OCI-LY7 (cell line): ENCODE measurements at places on chromosomes 6 and 20. TPM values are rescaled to one million over a fixed set of nuclear protein-coding genes. Genes with fewer than 3 reads are reported as not detected.

Gene ACTL10
- 5.1 and 5.6 TPM in 2 replicates for total RNA-seq

- no peak for DNase-seq
These were observed 33.2 kb downstream of the CDH22 start for GRCh38 chr20:46275091-46275490.

DNA sequence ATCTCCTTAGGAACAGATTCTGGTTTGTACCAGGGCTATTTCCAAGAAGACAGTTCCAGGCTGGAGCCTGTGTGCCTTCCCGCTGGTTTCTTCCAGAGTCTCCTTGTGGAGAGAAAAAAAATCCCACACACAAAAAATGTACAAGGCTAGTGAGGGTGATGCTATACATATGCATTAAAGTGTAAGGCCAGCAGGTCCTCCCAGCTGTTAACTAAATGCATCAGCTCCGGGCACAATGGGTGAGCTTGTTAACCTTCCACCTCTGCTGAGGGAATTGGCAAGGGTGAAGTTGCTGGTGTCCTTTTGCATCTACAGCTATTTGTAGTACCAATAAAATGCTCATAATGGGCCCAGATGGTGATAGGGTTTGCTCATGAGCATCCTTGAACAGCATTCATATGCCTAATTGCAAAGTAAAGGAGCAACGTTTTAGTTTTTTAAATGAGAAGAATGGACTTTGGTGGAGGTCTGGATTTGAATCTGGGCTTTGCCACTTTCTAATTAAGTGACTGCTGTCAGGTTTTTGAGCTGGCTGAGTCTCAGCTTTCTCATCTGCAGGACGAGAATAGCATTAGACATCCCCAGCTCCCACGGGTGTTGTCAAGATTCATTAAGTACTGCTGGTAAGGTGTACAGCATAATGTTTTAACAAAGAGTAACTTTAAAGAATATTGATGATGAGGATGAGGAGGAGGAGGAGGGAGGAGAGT lies 361.8 kb downstream of the QKI start:
- no peak for DNase-seq

- DNase-seq: no peak
These were observed 3.7 kb downstream of the SAYSD1 start for GRCh38 chr6:39111280-39111679.

Gene TMC2
- not detected in 2 replicates for total RNA-seq

Gene ENPP5
- total RNA-seq: 1.6 and 2.4 TPM in 2 replicates

GRCh38 chr6:150922137-150922536 lies 56.6 kb downstream of the MTHFD1L start:
- DNase-seq: no peak

DNA sequence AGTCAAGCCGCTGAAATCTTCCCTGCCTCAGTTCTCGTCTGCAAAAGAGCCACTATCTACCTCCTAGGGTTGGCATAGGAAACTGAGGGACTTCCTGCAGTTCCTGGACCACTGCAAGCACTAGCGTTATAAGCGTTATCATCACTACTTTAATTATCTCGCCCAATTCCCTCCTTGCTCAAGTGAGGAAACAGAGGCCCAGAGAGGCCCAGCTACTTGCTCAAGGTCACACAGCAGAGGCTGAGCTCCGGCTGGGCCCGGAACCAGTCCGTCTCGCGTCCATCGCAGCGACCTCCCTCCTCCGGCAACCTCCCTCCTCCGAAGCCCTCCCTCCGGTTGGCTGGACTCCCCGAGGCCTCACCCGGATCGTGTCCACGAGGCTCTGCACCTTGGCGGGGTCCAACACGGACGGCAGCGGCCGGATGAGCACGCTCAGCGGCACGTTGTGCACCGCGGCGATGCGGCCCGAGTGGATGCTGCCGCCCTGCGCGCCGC lies 338 bp downstream of the SRXN1 start:
- DNase-seq: no peak

GRCh38 chr6:27867051-27867944 lies 44.9 kb downstream of the OR2B2 start:
- DNase-seq: peak; percentile 91

GRCh38 chr6:166449036-166449435 lies 66.3 kb upstream of the MPC1 start:
- DNase-seq: no peak

Gene AIF1
- 16.3 and 17.2 TPM in 2 replicates for total RNA-seq

- no peak for DNase-seq
These were observed 2.4 kb downstream of the HM13 start for GRCh38 chr20:31516651-31517050.

Gene CNBD2
- 10.2 and 10.5 TPM in 2 replicates for total RNA-seq

DNA sequence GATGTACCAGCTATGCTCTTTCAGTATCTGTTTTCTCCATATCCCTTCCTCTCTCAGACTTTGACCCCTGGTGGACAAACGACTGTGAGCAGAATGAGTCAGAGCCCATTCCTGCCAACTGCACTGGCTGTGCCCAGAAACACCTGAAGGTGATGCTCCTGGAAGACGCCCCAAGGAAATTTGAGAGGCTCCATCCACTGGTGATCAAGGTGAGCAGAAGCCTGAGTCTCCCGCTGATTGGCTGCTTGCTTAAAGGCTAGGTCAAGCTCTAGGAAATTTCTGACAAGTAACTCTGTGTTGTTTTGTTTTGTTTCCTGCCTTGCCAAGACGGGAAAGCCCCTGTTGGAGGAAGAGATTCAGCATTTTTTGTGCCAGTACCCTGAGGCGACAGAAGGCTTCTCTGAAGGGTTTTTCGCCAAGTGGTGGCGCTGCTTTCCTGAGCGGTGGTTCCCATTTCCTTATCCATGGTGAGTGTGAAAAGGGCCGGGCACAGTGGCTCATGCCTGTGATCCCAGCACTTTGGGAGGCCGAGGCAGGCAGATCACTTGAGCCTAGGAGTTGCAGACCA lies 28.6 kb downstream of the C6orf89 start:
- no peak for DNase-seq

- DNase-seq: no peak
These were observed 54.9 kb upstream of the UNC93A start for GRCh38 chr6:167236239-167236571.

Gene LST1
- total RNA-seq: 4.2 and 4.9 TPM in 2 replicates

Gene LTB
- 36.9 and 39.2 TPM in 2 replicates for total RNA-seq

GRCh38 chr20:32079655-32080109 lies 27.6 kb downstream of the HCK start:
- no peak for DNase-seq

Gene HBS1L
- 93.1 and 94.9 TPM in 2 replicates for total RNA-seq

GRCh38 chr6:19827247-19827646 lies 9.9 kb upstream of the ID4 start:
- DNase-seq: no peak

GRCh38 chr6:39853604-39854003 lies 61.4 kb downstream of the DAAM2 start:
- DNase-seq: no peak

DNA sequence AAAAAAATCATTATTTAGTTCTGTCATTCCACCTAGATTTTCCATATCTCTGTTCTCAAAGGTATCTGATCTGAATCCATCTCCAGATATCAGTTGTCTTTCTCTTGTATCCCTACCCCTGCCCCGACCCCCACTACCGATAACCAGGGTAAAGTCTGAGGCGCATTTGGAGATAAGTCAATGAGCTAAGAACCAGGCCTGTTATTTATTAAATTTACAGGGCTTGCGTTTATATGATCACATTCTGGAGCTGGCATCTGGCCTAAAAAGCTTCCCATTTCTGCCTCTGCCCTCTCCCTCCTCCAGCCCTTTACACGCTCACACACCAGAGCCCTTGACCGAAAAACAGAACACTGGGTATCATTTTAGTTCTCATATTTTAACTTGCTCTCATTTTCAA lies 144.7 kb downstream of the ALDH8A1 start:
- DNase-seq: no peak

Gene EYS
- total RNA-seq: not detected in 2 replicates

Gene CST4
- not detected in 2 replicates for total RNA-seq

Gene FRK
- 0.46 TPM in 2 replicates for total RNA-seq

Gene ID4
- 1.6 and 2.5 TPM in 2 replicates for total RNA-seq

DNA sequence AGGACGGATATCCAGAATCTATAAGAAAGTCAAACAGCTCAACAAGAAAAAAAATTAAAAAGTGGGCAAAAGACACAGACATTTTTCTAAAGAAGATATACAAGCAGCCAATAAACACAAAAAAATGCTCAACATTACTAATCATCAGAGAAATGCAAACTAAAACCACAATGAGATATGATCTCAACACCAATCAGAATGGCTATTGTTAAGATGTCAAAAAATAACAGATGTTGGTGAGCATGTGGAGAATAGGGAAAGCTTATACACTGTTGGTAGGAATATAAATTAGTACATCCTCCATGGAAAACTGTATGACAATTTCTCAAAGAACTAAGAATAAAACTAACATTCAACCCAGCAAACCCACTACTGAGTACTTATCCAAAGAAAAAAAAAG lies 23.3 kb upstream of the OSTM1 start:
- no peak for DNase-seq

GRCh38 chr6:40312213-40313015 lies 274.8 kb downstream of the LRFN2 start:
- DNase-seq: no peak

GRCh38 chr6:142361779-142362750 lies 60.3 kb downstream of the ADGRG6 start:
- DNase-seq: no peak

- peak; percentile 76 for DNase-seq
These were observed 20.0 kb upstream of the ZNFX1 start for GRCh38 chr20:49297605-49298530.

DNA sequence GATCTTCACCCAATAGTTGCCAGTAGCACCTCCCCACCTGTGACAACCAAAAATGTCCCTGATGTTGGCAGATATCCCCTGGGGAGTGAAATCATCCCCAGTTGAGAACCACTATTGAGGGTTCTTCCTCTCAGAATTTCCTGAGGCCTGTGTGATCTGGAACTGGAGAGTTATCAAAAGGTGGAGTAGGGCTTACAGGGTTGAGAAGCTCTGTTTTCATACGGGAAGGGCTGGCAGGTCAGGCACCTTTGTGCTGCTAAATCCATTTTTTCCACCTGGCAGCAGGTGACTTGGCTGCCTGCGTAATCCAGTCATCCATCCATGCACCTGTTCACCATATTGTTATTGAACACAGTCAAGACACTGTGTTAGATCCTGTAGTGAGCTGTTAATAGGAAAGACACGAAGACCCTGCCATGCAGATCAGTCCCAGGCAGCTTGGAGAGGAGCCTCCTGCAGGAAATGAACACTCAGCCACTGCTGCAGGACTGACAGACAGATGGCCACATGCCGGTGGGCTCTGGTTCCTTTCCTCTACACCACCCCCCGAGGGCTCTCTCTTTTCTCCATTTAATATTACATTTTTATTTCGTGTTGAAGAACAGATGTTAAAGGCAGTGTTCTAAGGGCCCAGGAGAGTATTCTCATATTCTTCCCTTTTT lies 5.4 kb downstream of the DUSP22 start:
- DNase-seq: peak; percentile 42

Gene ECT2L
- not detected in 2 replicates for total RNA-seq

GRCh38 chr20:37777012-37777950 lies 83.5 kb downstream of the CTNNBL1 start:
- DNase-seq: no peak

- no peak for DNase-seq
These were observed 946.8 kb downstream of the GRIK2 start for GRCh38 chr6:102340311-102340710.

DNA sequence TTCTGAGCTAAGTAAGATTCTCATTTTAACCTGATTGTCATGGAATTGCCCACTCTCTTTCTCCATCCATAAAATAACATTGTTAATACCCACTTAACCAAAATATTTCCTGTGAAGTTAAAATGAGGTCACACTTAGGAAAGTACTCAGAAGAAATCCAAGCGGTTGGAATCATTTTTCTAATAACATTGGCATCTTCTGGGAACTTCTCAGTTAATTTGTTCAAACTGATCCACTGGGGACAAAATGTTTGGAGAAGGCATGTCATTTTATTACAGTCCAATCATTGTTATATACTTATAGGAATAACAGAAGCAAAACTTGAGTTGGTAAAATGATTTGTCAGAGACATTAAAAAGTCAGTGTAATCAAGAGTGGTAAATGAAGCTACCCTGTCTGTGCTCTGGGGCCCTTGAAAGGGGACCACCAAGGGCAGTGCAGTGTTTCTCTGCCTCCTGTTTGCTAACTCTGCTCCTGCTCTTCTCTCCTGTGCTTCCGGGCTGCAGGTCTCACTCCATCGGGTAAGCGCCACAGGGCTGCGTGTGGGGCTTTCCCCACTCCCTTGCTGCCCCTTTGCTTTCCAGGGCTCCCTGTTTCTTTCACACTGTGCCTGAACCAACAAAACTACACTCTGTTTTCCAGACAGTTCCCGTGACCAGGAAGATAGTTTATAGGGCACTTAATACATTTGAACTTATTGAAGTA lies 50.1 kb downstream of the HDDC2 start:
- DNase-seq: no peak

DNA sequence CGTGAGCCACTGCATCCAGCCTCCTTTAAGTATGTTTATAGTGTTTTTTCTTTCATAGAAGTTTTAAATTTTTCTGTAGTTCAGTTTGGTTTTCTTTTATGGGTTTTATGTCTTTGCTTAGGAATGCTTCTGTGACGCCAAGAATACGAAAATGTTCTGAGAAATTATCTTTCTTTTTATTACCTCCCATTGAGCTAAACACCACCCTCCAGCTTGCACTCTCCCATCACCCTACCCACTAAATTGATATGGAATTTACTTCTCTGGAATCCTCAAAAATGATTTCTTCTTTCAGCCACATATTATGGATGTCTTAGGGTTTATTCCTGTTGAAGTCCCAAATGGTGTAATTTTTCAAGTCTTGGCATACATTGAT lies 38.1 kb downstream of the JARID2 start:
- DNase-seq: no peak

DNA sequence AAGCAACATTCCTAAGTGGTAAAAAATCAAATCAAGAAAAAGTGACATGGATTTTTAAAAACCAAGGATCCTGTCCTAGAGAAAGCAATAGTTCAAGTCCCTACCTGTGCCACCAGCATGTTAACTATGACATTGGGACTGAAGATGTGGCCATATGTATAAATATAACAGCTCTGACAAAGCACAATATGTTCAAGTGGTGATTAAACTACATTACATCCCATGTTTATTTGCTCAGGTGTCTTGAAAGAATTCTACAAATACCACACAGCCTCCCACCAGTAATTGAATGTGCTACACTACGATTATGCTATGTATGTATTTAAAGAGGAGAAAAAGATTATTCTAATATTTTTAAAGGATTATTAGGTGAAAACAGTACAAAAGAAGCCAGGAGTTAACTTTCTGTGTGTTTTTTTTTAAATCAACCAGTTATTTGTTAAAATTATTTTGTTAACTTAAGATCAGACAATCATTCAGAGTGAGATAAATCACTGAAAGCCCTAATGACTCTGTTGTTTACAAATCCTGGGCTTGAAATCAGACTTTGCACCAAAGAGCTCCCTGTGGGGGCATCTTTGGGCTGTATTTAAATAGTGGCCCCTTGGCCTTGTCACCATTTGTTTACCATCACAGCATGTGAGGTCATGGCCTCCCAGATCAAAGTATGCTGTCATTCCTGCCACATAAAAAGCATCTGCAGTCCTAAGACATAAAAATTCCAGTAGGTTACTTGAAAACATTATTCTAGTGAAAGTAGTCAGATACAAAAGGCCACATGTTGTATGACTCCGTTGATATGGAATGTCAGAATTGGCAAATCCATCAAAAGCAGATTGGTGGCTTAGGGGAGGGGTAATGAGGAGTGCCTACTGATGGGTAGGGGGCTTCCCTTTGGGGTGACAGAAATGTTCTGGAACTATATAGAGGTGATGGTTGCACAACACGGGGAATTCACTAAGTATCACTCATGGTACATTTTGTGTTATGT lies 17.1 kb downstream of the TTLL2 start:
- no peak for DNase-seq

GRCh38 chr6:136403110-136403980 lies 113.7 kb upstream of the BCLAF1 start:
- DNase-seq: no peak
